Osteoblast (primary cell): ENCODE measurements at places on chromosomes 2 and 18. TPM values are rescaled to one million over a fixed set of nuclear protein-coding genes. Genes with fewer than 3 reads are reported as not detected.

DNA sequence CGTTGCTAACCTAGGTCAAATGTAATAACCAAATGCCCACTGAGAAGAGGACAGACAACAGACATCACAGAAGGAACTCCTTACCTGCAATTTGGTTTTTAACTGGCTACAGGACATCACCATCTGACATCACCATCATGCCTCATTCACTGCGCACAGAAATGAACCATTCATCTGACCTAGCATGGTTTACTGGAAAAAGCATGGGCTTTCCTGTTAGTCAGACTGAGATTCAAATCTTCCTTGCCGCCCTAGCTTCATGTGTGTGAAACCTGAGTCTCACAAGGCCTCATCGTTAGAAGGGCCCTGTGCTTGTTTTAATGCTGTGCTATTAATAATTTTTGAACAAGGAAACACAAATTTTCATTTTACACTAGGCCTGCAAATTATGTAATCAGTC, 1.1 kb upstream of the HIBCH start:
- DNase-seq: no peak

- DNase-seq: no peak
These were observed 154.3 kb downstream of the RAPGEF4 start for GRCh38 chr2:172889768-172890430.

DNA sequence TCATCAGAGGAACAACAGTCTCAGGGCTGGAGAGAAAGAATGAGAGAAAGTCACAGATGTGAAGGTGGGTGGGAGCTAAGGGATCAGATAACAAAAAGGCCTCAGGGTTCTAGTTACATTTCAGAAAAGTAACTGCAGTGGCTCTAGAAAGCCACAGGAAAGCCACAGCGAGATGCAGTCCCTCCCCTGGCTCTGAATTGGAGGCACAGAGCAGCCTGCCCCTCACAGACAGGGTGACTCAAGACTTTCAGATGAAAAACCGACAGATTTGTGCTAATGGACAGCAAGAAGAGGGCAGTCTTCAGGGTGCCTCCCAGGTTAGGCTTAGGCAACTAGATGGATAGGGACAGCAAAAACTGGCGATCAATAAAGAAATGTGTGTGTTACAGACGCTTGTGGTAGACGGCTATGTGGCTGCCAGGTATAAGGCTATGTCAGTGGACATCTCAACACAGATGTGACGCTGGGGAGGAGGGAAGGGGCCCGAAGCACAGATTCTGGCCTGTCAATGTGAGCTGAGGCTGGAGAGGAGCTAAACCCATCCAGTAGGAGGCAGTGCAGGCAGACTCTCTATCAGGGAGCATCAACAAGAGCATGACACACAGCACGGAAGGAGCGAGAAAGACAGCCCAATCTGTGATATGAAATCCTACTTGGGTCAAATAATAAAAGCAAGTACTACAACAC, 26.2 kb downstream of the UNC50 start:
- DNase-seq: no peak

DNA sequence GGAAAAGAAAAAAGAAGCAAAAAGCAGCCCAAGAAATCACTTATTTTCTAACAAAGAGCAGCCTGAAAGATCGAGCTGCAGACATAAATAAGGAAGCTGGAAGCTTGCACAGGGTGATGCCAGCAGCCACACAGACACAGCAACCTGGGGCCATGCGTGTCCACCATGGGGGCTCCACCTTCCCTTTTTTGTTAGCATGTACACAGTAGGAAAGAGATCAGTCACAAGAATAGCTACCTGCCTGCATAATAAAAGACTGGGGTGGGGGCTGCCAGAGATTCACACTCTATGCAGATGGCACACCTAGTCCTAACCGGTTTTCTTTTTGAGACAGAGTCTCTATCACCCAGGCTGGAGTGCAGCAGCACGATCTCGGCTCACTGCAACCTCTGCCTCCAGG, 2.9 kb upstream of the CNOT11 start:
- no peak for DNase-seq

DNA sequence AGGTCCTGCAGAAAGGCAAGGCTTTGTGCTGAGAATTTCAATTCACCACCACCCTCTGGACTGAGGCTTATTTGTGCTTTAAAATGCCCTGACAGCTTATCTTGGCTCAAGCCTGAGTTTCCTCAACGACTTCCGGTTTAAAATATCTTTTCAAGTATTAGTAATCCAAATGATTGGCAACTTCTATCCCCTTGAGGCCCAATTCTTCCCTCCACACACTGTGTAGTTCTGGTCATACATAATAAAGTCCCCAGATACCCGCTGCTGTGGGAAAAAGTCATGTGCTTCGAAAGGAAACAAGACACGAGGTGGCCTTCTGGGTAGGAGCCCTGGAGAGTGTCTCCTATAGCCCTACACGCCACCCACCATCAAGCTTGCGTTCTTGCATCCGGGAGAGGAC, 393.4 kb downstream of the ALK start:
- peak; percentile 43 for DNase-seq

GRCh38 chr2:167856190-167856589, 391.2 kb downstream of the STK39 start:
- DNase-seq: no peak

DNA sequence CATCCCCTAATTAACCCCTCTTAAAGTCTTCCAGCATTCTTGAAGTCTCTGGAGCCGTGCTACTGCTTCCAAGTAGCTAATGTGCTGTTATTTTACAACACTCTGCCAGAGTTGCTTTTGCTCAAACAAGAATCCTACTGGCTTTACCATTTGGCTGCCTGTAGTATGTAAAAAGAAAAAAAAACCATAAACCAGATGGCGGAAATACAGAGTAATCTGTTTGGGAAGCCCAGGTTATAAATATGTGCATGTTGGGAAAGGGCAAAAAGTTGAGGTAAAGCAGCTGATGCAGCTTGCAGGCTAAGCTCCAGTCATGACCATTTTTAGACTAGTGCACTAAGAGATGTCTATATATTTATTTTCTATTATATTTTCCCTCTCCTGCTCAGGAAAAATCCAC, 313.2 kb upstream of the ETAA1 start:
- DNase-seq: no peak

DNA sequence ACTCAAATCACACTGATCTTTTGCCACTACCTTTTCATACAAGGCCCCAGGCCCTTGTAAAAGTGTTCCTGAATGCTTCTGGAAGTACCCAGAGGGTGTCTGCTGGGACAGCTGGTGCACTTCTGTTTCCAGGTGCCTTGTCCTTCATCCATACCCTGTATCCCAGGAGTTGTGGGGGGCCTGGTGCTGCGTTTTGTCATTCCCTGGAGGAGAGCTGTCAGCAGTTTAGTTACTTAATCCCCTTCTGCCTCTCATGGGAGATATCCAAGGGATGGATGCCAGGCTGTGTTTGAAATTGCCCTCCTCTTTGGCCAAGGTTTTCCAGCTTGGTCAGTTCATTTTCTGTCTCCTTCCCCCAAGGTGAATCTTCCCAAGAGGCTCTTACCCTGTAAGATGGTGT, 158.3 kb downstream of the WDSUB1 start:
- no peak for DNase-seq

DNA sequence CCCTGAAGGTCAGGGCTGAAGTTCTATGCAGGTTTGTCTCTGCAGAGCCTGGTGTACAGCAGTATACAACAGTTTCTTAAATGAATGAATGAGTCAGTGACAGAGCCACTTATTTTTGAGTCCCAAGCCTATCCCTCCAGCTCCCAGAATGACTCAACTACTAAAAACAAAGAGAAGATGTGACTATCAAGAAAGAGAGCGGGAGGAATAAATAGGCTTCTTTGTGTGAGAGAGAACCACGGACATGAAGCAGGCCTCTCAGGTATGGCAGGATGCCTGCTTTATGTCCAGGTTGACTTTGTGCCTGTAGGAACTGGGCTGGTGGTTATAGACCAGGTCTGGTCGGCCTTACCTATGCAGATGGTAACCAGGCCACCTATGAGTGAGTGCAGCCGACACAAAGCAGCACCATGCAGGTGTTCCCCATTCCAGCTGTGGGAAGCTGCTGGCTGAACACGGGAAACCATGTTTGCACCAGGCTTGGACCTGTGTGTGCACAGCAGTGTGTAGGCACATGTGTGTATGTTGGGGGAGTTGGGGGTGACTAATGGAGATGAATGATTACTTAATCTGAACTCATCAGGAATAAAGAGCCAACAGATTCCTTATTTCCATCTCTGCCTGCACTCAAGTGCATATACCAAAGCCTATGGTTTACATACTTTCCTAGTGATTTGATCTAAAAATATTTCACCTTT, 171.0 kb downstream of the OSR1 start:
- peak; percentile 68 for DNase-seq

- DNase-seq: no peak
These were observed 27.0 kb downstream of the GCA start for GRCh38 chr2:162370931-162371330.

DNA sequence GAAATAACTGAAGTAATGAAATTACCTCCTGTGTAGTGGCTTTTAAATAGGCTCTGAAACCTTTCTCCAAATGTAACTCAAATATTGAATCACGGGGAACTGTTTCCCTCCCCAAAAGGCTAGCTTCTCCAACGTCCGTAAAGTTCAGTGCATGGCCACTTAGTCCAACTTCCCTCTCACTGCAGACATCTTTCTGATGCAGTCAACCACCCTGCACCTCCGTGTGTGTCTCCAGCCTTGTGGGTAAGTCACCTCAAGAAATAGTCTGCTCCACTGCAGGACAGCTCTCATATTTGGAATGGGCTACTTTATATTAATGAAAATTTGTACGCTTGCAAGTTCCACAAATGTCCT, 152.5 kb upstream of the CYRIA start:
- no peak for DNase-seq

DNA sequence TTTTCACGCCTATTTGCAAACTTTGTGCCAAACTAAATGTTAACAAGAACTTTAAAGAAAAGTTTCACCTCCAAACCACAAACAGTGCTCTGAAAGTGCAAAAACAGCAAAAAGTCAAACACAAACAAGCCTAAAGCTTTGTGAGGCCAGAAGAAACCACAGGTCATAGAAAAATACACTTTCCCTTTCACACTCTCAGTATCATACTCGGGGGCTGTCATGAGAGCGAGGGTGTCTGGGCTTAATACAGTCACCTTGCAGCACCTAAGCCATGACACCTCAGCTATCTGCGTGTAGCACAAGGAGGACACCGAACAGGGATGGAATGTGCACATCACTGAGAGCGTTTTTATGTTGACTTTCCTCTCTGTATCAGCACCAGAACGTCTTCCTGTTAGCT, 26.6 kb upstream of the SEH1L start:
- no peak for DNase-seq

DNA sequence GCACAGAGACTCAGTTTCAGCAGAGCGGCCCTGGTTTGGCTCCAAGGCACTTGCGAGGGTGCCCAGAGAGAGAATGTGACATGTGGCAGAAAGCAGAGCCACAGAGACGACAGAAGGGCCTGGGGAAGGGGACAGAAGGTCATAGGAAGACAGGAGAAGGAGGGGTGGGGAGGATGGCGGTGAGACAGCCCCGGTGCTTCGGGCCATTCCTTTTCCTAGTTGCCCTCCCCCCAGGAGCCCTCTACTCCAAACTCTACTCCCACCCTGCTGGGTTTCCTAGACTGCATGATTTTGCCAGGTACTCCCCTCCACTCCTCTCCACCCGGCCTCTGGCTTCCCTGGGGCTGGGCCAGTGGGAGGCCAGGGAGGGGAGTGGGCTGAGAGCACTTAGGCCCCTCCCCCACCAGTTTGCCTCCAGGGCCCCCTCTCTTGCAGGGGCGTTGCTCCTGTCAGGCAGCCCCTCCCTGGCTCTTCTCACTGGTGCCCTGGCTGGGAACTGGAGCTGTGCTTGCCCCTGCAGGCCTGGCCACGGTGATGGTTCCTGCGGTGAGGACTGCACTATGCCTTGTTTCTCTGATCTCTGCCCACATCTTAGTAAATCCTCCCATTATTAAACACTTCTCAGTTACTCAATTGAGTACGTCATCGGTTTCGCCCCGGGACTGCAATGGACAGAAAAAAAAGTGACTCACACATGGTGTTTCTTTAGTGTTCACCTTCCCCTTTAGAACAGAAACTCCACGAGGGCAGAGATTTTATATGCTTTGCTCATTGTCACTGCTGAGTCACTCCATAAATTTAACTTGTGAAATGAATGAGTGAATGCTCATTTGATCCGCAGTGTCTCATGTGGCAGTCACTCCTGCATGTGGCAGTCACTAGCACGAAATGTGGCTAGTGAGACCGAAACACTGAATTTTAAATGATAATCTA, 58.7 kb upstream of the SP3 start:
- peak; percentile 88 for DNase-seq

DNA sequence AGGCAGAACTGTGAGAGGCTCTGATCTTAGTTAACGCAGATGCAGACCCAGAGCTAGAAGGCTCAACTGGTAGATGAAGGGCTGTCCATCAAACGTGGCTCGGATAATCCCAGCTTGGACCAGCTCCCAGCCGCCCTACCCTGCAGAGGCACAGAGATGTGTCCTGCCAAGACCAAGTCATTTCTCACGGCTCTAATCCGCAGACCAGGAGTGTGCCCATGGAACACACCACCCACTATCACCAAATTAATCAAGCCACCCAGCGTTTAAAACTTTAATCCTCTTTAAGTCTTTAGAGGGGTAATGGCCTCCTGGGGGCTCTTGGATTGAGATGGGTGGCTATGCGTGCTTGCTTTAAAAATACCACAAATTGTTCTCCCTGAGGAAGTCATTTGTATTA, 17.5 kb downstream of the LYPD1 start:
- DNase-seq: no peak

- DNase-seq: no peak
These were observed 51.6 kb upstream of the ZNF532 start for GRCh38 chr18:58813105-58813504.

DNA sequence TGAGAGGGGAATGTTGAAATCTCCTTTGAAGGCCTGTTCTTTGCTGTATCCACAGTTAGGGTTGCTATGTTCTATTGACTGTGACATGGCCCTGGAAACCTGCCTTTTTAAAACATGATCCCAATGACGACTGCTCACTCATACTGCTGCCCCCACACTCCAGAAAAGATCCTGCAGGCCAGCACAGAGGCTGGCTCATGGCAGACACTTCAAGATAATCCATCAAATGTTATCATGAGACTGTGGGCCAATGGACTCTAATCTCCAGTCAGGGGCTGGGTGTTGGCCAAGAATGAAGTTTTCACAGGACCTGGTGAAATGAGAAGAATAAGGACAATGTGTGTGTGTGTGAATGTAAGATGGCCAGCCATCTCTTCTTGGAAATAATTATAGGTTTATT, 59.0 kb upstream of the THOC1 start:
- no peak for DNase-seq

GRCh38 chr2:66057844-66058243, 377.1 kb upstream of the MEIS1 start:
- DNase-seq: no peak

- DNase-seq: no peak
These were observed 12.4 kb upstream of the RPL37A start for GRCh38 chr2:216486271-216486670.

DNA sequence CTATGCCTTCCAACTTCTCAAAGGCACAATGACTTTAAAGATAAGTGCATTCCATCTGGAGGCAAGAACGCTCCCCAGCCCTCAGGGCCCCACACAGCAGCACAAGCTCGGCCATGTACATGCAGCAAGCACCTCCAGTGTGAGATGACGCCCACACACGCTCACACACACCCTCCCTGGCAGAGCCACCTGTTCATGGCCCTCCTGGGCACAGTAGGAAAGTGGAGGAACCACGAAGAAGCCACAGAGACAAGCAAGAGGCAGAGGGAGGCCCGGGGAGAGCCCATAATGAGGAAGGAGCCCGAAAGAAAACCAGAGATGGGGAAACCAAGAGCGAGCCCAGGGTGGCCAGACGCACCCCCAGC, 21.7 kb downstream of the BIN1 start:
- DNase-seq: no peak

SPC25 gene
- 0.88 and 1.1 TPM in 2 replicates for total RNA-seq

ANKRD62 gene
- not detected in 2 replicates for total RNA-seq

RAX gene
- total RNA-seq: not detected in 2 replicates

DSC3 gene
- total RNA-seq: under 0.01 TPM in 2 replicates

CYS1 gene
- total RNA-seq: 0.36 and 1.5 TPM in 2 replicates

KCNK3 gene
- total RNA-seq: not detected in 2 replicates

PDE1A gene
- 42.0 and 69.2 TPM in 2 replicates for total RNA-seq
